CD4-positive, alpha-beta T cell treated with Interleukin-17A for 1 hour (primary cell): ENCODE measurements at places on chromosomes 3 and 15.

DNA sequence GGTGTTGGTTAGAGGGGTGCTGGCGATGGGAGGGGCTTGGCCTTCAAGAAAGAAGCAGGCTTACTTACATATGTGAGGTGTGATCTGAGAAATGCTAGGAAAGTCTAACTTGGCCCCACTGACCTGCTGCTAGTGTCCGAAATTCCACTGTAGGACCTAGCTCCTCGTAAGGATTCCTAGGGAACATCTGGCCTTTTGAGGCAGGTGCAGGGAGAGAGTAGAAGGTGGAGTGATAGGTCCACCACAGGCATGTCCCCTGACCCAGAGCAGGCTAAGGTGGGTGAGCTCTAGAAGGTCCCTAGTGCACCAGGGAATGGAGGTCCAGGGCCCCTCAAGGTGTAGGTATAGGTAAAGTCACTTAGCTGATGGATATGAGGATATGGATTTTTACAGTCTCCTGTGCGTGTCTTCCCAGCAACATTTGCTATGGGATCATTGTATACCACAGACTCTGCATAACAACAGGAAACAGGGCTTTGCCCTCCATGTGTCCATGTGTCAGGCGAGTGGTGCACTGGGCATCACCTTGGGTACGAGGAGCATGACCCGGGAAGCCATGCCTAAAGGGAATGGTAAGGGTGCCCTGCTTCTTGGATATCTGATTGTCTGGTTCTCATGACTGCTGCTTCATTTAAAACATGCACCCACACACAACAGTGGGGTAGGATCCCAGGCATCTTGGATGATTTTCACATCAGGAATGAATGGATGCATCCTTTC is 32.6 kb downstream of the POMGNT2 start:
- DNase-seq: no peak

DNA sequence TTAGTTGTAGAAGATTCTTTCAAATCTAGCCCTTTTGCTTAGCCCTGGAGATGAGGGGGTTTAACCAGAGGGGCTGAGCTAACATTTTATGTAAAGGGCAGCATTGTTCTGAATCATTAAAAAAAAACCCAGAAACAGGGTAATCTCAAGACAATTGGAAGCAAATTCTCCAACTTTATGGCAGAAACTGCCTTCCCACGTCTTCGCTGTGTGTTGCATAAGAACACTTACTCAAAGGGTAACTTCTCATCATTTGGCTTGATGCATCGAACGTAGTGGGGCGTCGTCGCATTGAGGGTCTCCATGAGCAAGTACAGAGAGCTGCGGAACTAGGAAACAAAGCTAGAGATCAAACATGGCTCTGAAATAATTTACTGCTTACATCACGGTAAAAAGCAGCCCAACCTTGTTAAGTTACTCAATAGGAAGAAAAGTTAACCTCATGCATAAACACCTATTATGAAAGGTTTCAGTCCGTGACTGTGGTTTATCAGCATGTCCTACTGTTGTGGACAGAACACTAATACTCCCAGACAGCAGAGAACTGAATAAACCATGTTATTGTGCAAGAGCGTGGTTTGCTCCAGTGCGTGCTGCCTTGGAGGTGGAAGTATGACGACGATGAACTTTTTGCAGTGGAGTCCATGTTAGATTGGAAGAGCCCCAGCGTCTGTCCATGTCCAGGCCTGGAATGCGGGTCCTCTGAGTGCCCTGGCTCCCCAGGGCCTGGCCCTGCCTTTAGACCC is 48.7 kb downstream of the MYO5C start:
- no peak for DNase-seq

GRCh38 chr15:41805711-41806110 is 22.2 kb upstream of the JMJD7 start:
- DNase-seq: no peak

DNA sequence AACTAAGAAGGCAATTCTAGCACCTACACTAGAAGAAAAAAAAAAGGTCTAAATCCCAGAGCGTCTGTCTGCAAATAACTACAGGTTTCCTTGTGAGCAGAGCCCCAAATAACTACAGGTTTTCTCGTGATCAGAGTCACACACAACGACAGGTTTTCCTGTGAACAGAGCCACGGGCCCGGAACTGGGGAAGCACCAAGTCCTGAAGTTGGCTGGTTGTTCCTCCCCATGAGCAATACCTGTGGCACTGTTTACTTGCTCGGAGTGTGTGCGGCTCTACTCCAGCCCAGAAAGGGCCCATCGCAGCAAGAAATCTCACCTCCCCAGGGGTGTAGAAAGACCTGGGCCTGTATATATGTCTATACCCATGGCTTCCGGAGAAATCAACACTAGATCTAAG is 644 bp upstream of the MASP1 start:
- no peak for DNase-seq

DNA sequence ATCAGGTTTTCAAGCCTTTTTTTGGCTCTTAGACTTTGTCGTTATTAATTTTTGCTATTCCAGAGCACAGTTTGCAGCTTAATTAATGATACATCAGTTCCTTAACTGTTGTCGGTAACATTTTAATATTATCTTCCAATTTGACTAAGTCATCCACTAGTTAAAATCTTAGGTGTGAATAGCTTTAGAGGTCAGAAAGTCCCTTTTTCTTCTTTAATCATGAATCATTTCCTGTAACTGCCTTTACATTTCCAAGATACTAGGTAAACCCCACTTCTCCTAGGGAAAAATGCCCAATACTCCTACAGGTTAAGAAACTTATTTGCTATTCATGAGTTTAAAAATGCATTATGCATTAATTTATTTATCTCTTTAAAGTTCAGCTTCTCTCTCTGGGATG is 260.9 kb upstream of the CFAP20DC start:
- no peak for DNase-seq

GRCh38 chr3:61505197-61505596 is 56.2 kb upstream of the PTPRG start:
- no peak for DNase-seq

DNA sequence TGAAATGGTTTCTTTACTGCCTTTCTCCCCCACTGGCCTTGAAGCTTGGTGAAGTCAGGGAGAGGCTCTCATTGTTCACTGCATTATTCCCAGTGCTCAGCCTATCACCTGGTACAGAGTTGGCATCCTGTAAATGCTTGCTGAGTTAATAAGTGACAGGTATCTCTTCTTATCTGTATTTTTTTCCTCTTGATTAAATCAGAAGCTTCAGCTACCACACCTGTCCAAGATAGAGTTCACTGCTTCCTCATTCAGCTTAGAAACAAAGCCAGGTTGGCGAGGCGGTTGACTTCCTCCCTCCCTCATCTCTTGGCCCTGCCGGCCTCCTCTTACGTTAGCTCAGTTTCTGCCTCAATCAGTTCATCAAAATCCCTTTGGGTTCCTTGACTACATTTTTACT is 142.8 kb downstream of the LIPC start:
- no peak for DNase-seq

- DNase-seq: no peak
Measured at GRCh38 chr3:15512166-15512565, 9.3 kb downstream of the COLQ start.

GRCh38 chr15:84982301-84982920 is 755 bp downstream of the PDE8A start:
- peak; percentile 72 for DNase-seq

DNA sequence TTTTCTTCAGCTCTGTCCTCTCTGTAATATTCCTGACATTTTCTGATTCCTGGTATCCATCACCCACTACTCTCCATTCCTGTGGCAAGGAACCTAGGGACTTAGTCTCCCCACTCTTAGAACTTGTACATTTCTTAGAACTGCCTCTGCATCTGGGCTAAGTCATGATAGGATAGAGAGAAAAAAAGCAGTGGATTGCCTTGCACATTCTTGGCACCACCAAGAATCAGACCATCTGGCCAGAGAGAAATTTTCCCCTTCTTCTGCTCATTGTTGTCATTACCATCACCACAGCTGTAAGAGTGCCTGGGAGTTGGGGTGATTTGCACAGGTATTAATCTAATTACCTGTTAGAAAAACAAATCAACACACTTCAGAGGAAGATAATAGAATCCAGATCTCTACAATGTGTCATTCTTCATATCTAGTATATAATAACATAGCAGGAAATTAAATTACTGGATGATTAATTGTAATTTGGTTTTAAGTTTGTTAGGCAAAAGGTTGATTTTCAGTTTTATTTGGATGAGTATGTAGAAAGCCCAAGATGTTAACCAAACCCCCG is 264.8 kb upstream of the ZPLD1 start:
- DNase-seq: no peak

DNA sequence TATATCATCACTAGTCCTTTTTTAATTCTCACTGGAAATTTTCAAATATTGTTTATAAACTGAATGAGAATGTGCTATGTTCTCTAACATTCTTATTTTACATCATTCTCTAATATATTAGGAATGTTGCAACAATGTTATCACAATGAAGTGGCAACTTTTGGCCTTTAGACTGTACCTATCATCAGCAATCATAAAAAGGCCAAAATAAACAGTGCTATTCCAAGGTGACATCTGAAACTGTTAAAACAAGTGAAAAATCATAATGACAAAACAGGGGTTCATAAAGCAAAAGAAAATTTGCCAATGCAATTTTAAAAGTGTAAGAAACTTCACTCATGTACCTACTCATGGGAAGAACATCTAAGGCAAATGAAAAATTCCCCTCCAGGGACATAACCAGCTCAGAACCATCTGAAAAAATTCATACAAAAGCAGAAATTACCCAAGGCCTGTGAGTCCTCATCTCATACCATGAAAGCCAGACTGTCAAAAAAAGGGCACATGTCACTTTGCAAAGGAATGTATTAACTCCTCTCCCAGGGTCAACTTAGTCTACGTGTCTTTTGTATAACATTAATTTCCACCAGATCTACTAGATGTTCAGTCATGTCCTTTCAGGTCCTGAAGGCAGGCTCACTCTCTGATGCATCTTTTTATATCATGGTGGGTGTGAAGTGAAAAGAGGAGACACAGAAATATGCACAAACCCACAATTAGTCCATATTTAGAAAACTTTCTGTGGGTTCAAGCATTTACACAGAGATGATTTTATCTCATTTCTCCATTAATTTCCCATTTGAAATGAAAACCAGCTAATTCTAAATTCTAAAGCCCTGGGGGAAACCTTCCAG is 211.9 kb downstream of the CBLB start:
- DNase-seq: no peak

GRCh38 chr3:18809640-18810305 is 338.5 kb upstream of the KCNH8 start:
- DNase-seq: no peak
